ENCODE measurements at places on chromosomes 11 and 22.

DNA sequence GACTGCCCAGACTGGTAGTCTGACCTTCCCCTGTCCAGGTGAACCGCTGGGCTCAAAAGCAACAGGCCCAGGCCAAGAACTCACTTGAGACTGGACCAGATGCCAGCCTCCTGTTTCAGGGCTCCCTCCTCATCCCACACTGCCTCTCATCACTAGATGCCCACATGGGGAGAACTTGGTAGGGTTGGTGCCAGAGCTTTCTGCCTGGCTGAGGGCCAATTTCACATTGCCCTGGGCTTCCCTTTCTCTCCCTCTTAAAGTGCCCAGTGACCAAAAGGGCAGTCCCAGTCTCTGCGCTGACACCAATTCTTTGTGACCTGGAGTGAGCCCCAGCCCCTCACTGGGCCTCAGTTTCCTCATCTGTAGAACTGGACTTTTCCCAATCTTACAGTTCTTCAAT, 41.7 kb downstream of the C11orf58 start:
- no peak for DNase-seq

DNA sequence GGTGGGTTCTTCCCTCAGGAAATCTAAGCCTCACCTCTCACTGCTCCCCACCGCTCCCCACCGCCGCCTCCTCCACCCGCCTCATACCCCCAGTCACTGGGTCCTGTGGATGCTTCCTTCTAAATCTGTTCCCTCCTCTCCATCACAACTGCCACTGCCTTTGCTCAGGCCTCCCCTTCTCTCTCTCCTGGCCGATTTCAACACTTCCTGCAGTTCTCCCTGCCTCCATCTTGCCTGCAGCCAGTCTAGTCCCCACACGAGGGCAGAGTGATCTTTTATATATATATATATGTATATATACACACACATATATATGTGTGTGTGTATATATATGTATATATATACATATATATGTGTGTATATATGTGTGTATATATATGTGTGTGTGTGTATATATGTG, 27.8 kb downstream of the CREB3L1 start:
- DNase-seq = no peak

DNA sequence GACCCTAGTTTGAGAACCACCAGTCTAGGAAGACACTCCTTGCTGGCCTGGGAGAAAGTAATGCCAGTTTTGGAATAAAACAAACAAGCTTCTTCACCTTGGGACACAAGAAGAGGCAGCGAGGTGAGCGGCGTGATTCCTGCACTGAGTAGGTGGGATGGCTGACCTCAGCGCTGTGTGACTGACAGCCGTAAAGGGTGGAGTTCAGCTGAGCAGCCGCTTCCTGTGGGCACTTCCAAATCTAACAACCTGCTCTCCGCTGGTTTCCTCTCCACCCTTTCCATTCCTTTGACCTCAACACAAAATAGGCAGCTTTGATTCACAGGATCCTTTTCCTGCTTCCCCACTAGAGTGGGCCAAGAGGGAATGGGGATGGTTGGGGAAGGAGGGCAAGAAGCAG, 45.8 kb downstream of the PC start:
- DNase-seq = no peak

GRCh38 chr11:124110201-124110600, 5.0 kb upstream of the VWA5A start:
- DNase-seq = no peak

DNA sequence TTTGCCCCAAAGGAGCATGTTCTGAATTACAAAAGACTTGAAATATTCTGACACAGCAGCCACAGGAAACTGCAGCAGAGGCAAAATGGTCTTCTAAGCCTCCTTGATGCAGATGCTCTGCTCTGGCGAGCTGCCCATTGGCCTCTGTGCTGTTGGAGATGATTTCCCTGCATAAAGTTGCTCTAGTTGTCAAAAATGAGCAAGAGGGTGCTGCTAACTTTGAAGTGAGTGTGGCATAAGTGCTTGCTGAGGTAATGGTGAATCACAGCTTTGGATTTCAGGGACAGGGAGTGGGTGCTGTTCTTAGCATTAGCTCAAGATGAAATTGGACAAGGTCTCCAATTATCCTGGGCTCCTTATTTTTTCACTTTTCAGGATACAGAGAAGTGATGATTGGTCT, 435.4 kb downstream of the TMEM135 start:
- no peak for DNase-seq

GRCh38 chr11:36360826-36361415, 64.8 kb downstream of the PRR5L start:
- no peak for DNase-seq

DNA sequence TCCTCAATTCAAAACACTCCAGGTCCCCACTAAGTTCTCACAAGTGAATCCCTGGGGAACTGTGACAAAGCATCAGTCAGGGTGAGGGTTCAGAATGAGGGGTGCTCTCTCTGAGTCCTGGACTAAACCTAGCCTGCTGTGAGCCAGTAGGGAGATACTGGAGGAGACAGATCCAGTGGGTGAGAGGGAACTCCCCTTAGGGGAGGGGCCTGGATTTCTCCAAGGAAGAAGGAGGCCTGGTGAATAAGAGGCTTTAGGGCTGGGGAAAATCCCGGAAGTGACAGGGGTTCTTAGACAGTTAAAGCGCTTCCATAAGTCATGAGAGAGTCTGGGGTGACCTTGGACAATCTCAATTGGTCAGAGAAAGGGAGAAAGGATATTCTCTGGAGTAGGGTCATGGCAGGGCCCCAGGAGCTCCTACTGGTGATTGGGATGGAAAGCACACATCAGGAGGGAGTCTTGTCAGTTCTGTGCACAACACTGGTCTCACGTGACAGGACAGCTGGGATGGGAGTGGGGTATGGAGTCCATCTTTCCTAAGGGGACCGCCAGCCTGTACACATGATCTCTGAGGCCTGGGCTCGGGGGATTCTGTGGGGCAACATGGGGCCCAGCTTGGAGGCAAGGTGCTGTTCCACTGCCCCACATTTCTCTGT, 1.5 kb downstream of the TBC1D10A start:
- no peak for DNase-seq

DNA sequence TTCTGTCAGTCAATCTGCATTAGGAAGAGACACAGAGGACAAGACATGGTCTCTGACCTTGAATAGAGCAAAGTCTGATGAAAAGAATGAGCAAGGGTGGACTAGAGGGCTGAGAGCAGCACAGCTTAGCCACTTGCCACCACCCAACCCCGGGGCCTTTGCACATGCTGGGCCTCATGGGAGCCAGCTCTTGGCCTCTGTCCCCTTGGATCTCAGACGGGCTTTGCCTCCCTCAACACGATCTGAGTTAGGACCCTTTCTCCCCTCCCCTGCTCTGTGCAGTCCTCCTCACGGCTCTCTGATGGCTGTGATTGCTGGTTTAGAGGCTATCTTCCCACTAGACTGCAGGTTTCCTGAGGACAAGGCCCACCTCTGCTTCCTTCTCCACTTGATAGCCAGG, 131.6 kb upstream of the B3GAT1 start:
- DNase-seq = no peak
